ENCODE measurements at places on chromosomes 12 and 14. TPM values are rescaled to one million over a fixed set of nuclear protein-coding genes. Genes with fewer than 3 reads are reported as not detected.

Gene FGF6
- total RNA-seq: not detected

GRCh38 chr12:26896913-26897312, 40.9 kb downstream of the INTS13 start:
- DNase-seq: no peak

GRCh38 chr14:74902941-74903705, 19.9 kb downstream of the RPS6KL1 start:
- DNase-seq: no peak

DNA sequence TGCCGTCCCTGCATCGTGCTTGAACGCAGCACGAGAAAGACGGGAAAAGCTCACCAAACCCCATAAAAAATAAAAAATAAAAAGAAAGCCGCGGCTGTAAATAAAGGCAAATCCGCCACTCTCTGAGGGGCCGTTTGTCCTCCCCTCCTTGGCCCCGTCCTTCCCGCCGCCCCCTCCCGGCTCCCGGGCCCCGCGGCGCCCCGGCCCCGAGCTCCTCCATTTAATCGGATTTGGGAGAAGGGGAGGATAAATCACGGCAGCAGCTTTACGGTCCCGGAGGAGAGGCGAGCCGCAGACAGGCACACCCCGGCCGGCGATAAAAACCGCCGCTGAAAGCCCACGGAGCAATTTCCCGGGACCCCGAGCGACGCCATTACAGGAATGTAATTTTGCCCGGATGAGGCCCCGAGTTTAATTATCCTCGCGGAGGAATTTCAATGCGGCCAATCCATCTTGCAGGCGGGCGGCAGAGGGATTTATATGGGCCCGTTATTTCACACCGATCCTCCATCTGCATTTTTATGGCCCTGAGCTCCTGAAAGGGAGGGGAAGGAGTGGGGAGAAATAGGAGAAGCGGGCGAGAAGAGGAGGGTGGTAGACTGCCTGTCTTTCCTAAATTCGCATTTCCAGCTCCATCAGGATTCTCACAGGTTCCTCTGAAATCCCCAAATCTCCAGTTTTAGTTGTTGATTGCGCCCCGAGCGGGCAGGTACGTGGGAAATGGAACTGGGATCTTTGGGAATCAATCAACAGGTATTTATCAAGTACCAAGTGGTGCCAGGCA, 1.3 kb upstream of the ATP5MC2 start:
- peak; percentile 65 for DNase-seq

DNA sequence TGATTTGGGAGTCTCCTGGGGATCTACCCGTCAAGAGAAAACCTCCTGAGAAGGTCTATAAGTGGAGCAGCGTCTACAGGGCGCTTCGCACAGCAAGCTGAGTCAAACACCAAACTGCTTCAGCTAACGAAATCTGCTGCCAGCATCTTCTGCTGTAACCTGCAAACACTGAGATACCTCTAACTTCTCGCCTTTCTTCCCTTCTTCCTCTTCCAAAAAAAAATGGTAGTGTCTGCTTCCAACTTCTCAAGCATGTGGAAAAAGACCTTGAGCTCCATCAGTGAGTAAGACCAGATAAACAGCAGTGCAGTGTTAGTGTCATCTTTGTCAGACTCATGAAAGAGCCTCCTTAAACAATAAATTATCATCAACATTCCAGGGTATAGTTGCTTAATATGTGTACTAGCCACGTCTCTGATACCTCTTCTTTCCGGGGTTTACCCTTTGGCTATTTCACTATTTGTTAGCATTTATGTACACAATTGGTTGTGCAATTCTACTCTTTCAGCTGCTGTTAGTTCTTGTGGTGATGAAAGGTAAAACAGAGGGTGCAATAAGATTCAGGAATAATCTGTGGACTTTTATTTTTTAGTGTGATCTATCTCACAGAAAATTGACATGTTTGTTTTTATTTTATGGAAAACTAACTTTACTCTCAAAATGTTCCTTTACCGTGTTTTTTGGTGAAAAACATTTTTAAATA, 81.6 kb downstream of the LLPH start:
- DNase-seq: no peak

Gene OR6C74
- total RNA-seq: not detected

DNA sequence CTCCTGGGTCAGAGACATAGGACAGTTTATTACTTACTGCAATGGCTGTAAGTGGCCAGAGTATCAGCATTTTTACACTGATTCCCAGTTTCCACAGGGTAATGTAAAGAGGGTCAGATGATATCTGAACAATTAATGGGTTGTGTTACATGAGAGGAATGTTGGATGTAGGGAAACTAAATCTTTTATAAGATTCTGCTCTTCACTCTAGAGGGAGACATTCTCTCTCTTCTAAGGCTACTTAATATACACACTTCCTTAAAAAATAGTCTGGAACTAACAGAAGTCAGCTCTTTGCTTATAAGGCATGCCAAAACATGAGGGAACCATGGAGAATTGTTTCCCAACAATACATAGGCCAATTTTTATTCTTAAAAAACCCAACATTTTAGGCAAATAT, 389.8 kb downstream of the ETNK1 start:
- no peak for DNase-seq

Gene CEBPE
- not detected for total RNA-seq

Gene PTPRO
- not detected for total RNA-seq

DNA sequence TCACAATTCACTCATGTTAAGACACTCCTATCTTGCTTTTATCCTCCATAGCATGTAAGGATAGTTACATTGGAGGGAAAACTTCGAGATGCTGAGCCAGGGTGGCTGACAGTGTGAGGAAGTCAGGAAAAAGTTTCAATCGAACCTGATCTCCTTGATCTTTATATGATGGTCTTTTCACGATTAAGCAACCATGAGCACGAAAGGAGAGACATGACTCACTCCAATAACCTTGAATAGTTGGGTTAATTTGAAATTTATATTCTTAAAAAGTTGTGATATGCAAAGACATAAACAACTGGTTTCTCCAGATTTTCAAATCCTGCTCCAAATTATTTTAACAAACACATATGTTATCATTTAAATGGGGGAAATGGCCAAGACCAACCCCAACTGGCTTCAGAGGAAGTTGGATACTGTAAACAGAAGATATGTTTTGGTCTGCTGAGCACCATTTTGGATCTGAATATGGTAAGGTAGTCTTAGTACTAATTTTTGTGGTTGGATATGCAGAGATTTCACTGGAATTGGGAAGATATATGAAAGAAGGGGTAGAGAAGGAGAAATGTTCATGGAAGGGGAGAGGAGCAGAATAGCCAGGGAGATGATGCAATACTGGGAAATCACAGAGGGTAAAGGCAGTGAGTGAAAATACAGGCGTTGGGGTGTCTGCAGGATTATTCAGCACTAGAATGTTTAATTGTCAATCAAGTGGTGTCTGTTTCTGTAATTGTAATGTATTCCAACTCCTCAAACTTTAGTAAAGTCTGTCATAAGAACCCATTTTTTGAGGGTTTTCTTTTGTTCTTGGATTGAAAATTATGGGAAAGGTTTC, 185.2 kb upstream of the SLC38A2 start:
- no peak for DNase-seq

Gene KRT3
- not detected for total RNA-seq

- DNase-seq: peak; percentile 70
These were observed 8.1 kb upstream of the PTGDR start for GRCh38 chr14:52259434-52259833.

GRCh38 chr12:78420991-78421390, 443.6 kb upstream of the SYT1 start:
- no peak for DNase-seq

DNA sequence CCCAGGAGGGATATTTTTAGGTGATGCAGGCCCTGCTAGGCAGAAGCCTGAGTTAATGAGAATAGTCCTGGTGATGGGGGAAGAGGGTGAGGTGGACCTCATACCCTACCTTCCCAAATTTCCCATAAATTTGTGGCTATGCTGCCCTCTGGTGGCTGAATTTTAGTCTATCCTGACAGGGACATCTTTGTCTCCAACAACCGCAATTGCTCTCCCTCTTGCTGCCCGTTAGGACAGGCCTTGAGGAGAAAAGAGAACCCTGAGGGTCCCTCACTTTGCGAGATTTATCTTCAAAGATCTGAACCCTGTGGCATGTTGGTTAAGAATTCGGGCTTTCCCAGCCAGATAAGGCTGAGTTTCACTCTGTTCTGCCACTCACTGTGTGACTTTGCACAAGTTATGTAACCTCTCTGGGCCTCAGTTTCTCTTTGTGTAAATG, 9.8 kb upstream of the ZNF385A start:
- DNase-seq: peak; percentile 71

Gene GPRC5A
- 7.0 TPM for total RNA-seq

DNA sequence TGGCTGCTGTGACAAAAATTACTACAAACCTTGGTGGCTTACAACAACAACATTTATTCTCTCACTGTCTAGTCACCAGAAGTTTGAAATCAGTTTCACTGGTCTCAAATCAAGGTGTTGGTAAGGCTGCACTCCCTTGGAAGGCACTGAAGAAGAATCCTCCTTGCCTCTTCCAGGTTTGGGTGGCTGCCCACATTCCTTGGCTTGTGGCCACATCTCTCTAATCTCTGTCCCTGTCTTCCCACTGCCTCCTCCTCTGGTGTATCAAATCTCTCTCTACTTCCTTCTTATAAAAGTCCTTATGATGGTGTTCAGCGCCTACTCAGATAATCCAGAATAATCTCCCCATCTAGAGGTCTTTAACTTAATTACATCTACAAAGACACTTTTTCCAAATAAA, 31.0 kb downstream of the PLCZ1 start:
- DNase-seq: no peak

GRCh38 chr14:68217791-68218340, 398.3 kb downstream of the RAD51B start:
- no peak for DNase-seq

- DNase-seq: no peak
These were observed 162.1 kb downstream of the NTF3 start for GRCh38 chr12:5593998-5594397.

DNA sequence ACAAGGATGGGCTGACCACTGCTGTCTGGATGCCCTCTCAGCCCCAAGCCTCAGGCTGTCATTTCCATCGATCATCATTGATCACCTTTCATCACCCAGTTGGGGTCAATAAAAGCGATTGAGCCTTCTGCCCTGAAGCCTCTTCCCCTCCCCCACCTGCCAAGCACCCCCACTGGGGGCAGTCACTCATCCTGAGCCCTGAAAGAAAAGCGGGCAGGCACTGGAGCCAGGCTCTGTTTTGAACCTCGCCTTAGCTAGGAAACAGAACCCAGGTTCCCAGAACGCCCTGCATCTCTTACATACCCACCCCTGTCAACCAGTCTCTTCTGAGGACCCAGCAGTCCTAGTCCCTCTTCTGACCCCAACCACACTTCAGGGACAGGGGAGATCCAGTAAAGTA, 5.8 kb downstream of the SMUG1 start:
- DNase-seq: no peak

Gene GOLGA3
- 204 TPM for total RNA-seq

DNA sequence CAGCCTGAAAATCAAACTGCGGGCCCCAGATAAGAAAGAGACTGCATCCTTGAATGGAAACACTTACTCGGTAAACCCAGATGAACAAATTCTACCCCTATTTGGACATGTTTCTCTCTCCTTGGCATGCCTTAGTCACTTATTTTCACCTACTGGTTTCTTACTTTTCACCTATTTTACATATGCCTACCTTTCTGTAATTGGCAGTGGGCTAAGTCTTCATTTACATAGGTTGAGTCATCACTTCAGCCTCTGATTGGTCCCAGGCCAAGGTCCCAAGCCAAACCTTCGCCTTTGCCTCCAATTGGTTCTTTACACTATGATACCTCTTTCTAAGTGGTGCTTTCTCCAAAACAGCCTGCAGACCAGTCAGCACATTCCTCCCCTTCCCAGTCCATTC, 111.3 kb downstream of the DYRK2 start:
- no peak for DNase-seq

- DNase-seq: peak; percentile 88
These were observed 20.1 kb downstream of the STX2 start for GRCh38 chr12:130818635-130819576.

GRCh38 chr14:93914278-93914677, 12.9 kb upstream of the FAM181A start:
- no peak for DNase-seq

Gene HPD
- not detected for total RNA-seq

Gene FGF23
- not detected for total RNA-seq

GRCh38 chr14:69917287-69917686, 38.1 kb downstream of the SMOC1 start:
- no peak for DNase-seq

DNA sequence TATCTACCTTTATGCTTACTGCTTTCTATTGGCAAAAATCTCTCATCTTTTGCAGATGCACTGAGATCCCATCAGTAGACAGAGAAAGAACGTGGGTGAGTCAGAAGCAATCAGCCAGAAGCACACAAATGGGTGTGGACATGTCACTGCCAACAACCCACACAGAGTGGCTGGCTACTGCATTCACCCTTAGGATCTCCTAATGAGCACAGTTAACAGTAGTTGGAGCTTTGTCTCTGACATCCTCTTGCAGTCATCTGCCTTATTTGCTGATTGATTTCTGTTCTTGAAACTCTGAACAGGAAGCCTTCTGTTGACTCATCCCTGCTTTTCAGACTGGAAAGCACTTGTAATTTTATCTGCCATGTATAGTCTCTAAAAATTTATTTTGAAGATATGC, 117.2 kb downstream of the RGS6 start:
- DNase-seq: no peak

DNA sequence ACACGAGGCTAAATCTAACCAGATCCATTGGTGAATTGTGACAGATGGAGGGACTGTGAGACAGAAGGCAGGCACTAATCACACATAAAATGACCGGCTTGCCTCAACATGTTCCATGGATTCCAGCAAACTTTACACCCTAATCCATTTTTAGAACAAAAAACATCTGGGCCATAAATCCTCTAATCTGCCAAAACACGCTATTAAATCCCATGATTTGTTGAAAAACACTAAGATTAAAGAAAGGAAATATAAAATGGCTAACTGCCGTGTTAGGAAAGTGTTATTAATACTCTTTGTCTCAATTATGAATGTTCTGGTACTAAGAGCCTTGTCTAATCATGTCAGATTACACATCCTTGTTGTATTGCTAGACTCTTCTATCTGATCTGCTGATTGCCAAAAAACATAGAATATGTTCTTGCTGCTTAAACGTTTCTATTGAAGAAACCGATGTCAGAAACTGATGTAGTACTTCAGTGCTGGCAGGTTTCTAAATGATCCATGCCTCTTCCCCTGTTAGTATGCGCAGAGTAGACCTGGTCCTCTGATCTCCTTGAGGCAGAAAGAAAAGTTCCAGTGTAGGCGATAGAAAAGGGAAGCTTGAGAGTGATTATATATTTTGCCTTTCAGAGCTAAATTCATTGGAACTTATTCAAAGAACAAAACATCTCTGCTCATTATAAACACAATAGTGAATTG, 384.9 kb downstream of the SOX5 start:
- DNase-seq: peak; percentile 17

DNA sequence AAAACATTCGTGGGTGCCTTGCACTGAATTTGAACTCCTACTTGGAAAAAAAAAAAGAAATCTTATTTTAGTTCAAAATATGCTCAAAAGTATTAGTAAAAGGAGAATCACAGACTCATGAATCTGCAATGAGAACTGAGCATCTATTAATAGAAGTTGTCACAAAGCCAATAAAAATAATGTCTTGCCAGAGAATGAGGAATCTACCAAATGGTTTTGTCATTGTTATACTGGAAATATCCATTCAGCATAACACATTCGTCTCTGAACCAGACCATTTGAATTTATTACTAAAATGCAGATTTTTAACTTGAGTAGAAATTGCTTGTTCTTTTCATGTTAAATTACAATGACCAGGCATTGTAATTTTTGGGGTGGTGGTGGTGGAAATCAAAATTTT, 11.6 kb upstream of the PTPRB start:
- peak; percentile 26 for DNase-seq

- no peak for DNase-seq
These were observed 38.3 kb upstream of the FAR2 start for GRCh38 chr12:29110506-29111442.

Gene ST8SIA1
- total RNA-seq: 1.8 TPM
